ENCODE measurements at places on chromosomes 1 and 21.

DNA sequence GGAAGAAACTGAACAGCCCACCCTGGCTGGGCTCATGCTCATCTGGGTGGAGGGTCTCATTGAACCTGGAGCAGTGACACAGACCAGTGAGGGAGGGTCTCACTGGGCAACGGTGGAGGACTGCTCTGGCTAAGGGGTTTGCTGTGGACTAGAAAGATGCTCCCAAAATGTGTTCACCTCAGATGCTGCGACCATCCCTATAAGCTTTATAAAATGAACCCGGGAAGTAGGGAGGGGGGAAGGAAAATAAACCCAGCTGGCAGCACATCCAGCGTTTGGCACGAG, 34.5 kb upstream of the LBR start:
- no peak for DNase-seq

DNA sequence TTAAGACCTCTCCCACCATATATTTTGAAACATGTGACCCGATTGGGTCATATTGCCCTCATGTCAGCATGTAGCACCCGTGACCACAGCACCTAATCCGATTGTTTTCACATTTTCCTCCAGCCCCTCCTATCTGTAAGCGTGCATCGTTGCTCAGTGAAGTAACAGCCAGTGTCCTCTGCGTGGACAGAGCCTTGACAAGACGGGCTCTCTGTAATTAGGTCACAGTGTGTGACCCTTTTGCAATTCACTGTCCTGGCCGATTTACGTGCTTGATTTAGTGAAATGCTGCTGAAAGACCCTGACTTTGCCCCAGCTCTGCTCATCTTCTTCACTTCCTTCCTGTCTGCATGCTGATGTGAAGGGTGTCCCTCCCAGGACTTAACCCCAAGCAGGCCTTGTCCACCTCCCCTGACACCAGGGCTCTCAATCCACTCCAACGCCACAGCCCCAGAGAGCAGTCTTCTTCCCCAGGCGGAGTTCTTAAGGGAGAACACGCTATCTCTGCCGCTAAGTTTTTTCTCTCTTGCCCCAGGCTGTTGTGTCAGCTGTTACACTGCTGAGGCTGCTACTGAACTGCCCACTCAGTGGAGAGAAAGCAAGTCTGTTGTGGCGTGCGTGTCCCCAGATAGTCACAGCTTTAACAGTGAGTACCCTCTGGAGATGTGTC, 19.4 kb downstream of the URB2 start:
- DNase-seq, result no peak

DNA sequence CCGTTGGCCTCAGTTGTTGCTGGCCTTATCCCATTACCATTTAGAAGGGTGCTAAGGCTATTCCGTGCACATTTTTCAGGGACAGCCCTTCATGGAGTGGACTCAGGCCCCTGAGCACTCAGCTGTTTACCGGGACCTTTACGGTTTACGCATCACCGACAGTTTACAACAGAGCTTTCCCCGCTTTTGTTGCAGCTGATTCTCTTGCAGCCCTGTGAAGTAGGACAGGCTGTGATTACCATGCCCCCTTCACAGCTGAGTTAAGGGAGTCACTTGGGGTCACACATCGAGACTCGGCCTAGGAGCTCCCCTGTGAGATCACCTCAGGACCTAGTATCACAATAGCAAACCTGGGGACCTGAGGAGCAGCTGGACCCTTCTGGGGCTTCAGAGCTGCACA, 41.9 kb downstream of the PTPRF start:
- no peak for DNase-seq

GRCh38 chr1:161287482-161288054, 22.2 kb downstream of the MPZ start:
- DNase-seq, result no peak

GRCh38 chr1:242524571-242525359, at the start of gene PLD5:
PLD5 (minus strand) TSS chr1:242524697.
- no peak for DNase-seq

DNA sequence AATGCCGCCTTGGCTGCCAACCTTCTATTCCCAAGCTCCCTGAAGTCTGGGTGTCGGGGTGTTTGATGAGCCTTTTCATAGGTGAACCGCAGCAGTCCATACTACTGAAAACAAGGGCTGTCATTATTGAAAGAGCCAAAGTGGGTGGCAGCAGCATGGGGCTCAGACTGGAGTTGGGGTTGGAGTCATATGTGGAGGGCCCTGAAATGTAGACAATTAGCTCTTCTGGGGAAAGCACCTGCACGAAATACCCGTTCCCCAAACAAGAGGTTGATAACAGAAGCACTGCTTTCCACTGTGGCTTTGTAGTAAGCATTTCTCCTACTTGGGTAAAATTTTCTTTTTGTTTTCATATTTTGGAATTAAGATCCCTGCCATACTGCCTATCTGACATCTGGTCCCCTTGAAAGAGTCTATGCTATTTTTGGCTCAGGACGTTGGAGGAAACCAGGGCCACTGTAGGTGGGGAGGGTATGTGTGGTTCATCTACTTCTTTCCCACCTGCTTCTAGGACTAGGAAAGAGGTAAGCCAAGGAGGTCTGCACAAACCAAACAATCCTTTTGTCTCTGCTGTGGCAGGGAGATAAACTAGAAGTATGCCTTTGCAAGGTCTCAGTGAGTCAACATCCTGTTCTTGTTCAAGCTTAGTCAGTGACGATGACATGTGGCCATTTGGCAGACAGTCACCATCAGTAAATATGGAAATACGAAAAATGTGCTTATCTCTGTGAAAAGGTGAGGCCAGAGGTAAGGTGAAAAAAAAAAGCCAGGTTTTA, 197.0 kb upstream of the UBE2U start:
- DNase-seq, result no peak

DNA sequence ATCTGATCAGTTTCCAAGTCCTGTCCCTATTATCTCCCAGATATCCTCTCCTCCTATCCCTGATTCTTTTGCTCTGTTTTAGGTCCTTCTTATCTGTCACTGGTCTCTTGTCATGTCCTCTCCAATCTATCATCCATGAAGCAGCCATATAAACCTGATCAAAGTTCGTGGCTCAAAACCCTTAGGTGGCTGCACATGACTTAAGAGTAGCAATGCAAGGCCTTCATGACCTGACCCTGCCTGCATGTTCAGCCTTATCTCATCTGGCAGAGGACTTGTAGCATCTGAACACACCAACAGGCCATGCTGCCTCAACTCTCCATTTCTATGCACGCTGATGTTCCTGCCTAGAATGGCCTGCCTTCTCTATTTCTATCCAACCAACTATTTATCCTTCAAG, 65.2 kb downstream of the NOS1AP start:
- no peak for DNase-seq

DNA sequence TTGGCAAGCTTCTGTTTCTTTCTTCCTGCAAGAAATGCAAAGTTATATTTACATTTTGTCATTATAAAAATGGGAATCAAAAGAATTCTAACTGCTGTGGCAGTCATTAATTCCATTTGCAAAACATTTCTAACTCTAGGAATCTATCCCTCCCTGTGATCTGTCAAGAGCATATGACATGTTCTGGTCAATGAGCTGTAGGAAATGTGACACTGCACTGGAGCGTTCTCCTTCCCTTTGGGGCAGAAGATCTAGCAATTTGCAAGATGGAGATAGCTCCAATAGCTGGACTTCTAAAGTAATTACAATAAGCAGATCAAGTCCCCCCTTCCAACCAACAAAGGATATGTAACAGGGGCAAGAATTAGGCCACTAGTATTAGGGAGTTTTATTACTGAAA, 6.3 kb downstream of the TOMM20 start:
- DNase-seq, result no peak

DNA sequence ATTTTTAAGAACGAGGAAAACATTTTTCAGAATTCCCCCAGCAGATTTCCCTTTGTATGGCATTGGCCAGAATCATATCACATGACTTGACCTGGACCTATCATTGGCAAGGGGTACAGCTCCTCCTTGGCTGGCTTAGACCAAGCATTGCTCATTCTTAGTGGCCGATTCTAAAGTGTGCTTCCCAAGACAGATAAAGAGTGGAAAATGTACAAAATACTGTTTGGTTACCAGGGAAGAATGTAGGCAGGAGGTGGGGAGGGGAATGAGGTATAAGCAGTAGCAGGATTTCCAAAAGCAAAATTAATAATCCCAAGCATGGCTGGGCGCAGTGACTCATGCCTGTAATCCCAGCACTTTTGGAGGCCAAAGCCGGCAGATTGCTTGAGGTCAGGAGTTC, 75.6 kb upstream of the KRTAP11-1 start:
- DNase-seq, result no peak

DNA sequence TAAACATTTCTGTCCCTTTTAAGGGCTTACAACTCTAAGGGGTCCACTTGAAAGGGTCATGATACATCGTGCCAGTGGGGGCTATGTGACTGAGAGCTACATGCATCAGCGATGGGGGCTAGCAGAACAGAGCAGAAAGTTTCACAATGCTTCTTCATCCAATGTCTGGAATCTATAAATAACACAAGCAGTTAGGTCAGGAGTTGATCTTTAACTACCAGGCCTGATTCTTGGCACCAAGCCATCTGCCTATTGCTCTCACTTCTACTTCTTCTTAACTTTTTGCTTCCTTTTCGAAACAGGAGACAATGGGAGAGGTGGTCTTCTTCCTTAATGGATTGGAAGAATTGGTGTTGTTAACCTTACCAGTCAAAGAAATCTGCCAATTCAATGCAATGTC, 410.0 kb downstream of the TGFB2 start:
- no peak for DNase-seq

Measured in T-helper 17 cell (primary cell).